ENCODE measurements at places on chromosomes 5 and 9.
A peak's percentile ranks its signal among the peaks of the same experiment; 100 is the strongest.

DNA sequence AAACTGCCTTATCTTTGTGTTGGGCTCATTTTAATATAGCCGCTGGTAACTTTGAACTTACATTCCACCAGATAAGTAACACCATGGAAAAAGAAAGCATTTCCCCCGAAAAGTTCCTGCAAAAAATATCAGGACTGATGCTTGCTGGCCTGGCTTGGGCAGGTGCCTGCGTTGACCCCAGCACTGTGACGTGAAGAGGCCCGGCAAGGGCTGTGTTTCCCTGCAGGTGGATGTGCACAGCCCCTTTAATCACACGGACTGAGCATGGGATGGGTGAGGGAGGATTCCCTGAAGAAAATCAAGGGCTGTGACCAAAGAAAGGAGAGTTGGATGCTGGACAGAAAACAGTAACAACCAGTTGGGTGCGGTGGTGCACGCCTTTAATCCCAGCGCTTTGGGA, 138.2 kb downstream of the NSG2 start:
- no peak for DNase-seq

GRCh38 chr9:4600368-4600767, 61.7 kb upstream of the PLPP6 start:
- no peak for DNase-seq

GRCh38 chr5:25713259-25713658, 1068.5 kb upstream of the CDH10 start:
- no peak for DNase-seq

DNA sequence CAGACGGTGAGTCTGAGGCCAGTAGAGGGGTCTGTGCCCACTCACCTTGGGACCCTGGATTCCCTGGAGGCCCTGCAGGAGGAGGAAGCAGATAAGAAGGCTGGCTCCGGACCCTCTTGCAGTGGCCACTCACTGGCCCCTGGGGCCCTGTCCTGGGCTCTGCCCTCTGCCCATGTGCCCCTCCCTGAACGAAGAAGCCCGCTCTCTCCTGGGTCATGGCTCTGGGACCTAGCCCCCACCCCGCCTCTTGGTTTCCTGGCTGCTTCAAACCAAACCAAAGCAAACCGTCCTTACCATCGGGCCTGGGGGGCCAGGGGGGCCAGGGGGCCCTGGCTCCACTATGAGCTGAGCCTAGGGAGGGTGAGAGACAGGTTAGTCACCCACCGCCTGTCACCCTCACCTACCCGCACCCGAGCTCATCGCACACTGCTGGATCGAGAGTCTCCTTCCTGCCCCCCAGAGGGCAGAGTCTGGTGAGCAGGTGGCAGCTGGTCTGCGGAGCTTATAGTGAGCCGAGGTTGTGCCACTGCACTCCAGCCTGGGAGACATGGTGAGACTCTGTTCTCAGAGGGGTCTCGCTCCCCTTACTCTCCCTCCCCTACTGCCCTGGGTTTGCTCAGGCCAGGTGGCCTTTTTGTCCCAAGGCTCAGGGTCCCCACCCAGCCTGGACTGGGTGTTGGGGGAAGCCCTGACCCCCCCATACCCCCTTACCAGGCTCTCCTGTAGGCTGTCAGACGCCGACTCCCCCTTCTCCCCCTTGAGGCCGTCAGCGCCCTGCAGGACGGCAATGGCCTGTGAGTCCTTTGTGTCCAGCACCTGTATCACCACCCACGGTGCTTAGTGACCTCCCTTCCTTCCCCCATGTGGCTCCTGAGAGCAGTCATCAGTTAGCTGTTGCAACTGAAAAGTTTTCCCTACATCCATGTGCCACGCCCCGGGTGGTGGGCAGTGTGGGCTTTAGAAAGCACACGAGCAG, 15.2 kb upstream of the PHYKPL start:
- DNase-seq: peak; percentile 34

DNA sequence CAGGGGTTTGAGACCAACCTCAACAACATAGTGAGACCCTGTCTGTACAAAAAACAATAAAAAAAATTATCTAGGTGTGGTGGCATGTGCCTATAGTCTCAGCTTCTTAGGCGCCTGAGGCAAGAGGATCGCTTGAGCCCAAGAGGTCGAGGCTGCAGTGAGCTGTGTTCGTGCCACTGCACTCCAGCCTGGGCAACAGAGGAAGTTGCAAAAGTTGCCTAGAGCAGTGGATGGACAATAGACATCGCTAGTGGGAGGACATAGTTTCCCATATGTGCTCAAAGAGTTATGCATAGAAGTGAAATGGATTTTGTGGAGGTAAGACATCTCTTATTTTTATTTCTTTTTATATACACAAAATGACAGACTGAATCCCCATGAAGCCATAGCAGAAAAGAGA, 19.0 kb downstream of the HNRNPK start:
- DNase-seq: no peak

DNA sequence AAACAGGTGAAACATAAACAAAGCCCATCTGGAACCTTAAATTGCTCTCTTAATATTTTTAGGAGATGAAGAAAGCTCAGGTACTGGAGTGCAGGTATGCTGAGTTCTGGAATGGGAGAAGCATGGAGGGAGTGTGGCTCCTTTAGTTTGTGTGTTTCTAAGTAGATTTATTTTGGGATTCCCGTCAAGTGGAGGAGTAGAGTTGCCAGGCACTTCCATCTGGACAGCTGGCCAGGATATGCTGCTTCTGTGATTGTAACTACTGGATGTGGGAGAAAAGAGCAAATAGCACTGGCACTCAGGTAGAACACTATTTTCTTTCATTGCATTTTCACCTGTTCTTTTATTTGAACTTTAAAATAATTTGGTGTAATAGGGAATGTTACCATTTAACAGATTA, 182.3 kb upstream of the MAST4 start:
- DNase-seq: peak; percentile 5

DNA sequence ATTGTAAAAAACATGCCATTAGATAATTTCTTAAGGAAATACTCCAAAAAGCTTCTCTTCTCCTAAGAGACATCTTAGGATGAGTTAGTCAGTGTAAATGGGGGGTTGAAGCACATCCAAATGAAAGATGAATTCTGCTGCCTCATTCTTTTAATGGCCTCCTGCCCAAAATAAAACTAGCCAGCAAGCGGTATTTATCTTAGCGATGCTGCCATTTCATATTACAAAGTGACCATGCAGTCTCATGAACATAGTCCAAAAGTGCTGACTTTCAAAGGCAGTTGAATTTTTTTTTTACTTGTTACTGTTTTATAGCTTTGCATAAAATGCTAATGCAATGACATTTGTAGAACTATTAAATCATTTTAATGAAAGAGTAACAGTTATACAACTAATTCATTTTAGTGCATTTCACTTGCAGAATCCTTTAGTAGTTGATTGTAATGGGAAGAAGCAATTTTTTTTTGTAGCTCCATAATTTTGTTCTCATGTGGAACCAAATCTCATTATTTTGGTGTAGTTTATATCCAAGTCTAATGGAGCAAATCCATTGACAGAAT, 151.5 kb downstream of the CAVIN4 start:
- no peak for DNase-seq

GRCh38 chr5:40364441-40364840, 315.3 kb upstream of the PTGER4 start:
- no peak for DNase-seq
